ENCODE measurements at places on chromosomes 4 and X.

DNA sequence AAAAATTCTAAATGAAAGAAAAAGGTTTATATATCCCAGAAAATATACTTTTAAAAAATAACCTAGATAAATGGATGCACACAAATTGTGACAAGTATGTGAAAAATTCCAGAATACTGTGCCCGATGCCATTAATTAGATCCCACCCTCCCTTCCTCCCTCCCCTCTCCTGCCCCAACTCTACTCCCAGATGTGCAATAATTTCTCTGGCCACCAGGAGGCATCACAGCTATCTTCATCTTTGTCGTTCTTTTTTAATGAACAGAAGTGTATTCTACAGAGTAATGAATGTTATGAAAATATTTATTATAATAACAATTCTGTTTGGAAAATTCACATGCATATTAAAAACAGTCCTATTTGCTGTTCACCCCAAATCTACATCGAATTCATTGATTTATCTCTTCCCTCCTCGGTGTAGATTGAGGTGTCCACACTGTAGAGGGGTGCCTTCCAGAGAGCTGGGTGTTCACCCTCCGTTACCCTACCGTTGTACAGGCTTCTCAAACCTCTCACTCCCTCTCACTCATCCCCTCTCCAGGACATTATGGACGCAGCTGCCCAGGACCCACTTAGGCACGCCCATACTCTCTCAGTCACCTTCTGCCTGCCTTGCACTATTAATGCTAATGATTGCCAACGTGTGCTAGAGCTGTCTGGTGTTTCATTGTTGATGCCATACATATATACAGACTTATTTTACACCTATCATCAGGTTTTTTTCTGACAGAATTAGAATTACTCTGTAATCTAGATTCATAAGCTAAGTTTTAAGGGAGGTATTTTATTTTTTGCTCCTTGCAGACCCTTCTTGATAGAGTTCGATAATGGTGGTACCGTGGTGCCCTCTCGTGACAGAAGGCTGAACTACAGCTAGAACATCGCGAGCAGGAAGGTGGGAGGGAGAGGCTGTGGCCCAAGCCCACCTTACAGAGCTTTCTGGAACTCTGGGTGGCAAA, 14.1 kb downstream of the RAB40AL start:
- peak; percentile 38 for DNase-seq

DNA sequence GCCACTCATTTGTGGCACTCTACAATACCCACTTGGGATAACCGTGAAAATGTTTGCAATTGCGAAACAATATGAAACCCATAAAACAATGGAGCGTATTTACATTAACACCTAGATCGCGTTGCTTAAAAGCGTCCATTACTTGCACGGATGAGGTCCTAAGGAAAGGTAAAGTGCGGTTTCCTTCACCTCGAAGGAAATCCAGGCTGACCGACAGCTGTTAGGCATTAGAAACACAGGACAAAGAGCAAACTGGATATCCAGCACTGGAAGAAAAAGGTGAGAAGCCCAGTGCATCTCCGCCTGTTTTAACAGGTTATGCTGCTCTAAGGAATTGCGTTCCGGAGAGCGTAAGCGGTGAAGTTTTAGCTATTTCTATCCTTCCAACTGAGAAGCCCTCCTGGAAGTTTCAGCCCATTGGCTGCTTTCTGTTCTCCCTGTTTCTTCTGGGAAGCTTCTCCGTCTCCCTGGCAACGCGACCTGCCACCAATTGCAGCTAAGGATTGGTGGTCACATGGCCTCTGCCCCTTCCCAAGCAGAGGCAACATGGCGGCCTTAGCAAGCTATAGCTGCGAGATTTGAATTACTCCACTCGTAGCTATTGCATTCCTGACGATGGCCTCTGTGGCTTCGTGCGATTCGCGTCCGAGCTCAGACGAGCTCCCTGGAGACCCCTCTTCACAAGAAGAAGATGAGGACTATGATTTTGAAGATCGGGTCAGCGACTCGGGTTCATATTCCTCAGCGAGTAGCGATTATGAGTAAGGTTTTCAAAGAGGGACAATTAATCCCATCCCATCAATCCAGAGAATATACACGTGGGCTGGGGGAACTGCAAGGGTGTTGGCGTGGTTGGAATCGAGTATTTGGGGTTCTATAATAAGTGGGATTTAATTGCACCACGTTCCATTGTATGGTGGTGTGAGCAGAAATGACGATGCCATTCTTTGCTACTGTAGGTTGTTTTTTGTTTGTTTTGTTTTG, at the start of gene INTU:
INTU (plus strand) TSS at position 538 of the 984 bp plus-strand sequence; CDS start at position 616, 78 bp downstream.
- DNase-seq = no peak

GRCh38 chrX:140355429-140355828, 149.4 kb downstream of the SOX3 start:
- no peak for DNase-seq

DNA sequence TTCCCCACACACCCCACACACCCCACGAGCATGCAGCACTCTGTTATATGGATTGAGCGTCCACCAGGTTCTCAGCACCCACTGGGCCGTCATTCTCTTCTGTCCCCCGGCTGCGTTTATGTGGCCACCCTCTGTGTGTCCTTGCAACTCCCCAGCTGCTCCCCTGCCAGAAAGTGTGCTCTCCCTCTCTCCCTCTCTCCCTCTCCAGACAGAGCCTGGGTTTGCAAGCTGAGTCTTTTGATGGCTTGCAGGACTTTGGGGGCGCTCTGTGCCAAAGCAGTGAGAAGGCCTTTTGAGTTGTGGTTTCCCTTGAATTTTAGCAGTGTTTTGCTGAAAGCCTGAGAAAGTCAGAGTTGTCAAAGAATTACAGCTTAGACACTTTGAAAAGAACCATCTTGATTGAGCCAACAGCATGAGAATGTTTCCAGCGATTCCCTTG, 173.5 kb downstream of the DCLK2 start:
- DNase-seq = no peak

DNA sequence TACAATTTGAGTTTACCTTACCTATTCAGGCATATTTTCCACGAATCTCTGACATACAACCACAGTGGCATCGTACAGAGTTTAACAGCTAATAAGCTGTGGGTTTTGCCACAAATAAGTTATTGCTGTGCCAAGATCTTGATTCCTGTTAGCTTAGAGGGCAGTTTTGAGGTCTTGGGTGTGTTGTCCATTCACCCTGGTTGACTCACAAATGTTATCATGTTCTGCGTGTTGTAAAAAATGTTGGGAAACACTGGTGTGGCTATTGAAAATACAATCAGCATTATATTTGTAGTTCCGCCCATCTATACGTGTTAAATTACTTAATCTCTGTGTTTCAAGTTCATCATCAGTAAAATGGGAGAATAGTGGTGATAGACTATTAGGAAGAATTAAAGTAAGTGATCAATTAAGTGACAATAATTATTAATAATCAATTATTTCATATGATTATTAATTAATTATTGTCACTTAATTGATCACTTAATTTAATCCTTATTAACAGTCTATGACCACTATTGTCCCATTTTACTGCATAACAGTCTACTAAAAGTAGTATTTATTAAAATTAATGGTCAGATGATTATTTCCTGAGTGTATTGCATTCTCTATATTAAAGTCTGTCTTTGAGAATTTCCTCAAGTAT, 96.3 kb downstream of the TMA16 start:
- DNase-seq = no peak

DNA sequence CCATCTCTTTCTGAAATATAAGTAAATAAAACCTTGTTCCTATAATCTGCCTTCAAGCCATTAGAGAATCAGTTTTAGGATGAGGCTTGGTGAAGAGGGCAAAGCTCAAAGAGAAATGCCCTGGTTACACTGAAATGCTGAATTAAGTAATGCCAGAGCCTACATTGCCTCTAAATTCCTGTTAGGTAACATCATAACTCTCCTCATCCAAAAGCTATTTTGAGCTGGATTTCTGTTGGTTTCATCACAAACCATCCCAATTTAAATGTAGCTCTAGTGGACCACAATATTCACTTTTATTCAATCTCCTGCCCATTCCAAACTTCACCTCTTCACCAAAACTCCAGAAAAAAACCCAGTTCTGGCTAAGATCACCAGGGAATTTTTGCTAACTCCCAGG, 1319.7 kb upstream of the TENM3 start:
- no peak for DNase-seq

- DNase-seq = peak; percentile 5
These were observed 9.5 kb downstream of the CSTF2 start for GRCh38 chrX:100829730-100830129.

- DNase-seq = no peak
These were observed 40.5 kb downstream of the CASP6 start for GRCh38 chr4:109662771-109663170.

DNA sequence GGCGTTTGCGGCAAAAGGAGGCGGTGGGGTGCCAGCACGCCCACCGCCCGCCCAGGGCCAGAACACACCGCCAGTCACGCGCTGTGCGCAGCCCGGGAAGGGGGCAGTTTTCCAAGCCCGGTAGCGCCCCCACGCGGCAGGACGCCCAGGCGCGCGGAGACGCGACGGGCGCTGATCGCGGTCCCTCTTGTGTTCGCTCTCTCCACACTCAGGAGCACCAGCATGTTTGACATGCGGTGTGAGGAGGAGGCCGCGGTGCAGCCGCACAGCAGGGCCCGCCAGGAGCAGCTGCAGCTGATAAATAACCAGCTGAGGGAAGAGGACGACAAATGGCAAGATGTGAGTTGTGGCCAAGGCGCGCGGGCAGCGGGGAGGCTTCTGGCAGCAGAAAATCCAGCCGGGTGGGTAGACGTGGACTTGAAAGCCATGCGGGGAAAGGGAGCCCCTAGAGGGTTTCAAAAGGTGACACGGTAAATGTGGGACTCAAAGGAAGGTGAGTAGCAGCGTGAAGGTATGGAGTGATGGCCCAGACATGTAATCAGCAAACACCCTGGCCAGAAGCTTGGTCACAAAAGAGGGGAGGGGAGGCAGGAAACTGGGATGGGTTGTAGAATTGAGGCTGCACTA, 104.1 kb downstream of the PHOX2B start:
- peak; percentile 1 for DNase-seq

- DNase-seq = no peak
These were observed 57.0 kb upstream of the MXD4 start for GRCh38 chr4:2318885-2319284.

GRCh38 chr4:37971202-37971601, 11.0 kb downstream of the PTTG2 start:
- DNase-seq = no peak

DNA sequence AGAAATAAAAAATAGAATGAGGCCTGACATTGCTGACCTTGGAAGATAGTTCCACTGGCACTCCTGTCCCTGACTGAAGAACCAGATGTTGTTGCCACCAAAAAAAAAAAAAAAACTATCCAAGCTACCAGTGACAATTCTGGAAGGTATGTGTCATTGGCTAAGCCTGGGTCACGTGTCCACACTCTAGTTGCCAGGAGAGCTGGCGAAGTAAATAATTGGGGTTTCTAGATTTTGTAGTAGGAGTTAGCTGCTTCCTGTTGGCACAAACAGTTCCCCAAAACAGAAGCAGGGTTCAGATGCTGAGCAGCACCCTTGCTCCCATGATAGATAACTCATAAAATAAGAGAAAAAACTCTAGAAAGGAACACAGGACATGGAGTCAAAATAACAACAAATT, 20.5 kb downstream of the MND1 start:
- no peak for DNase-seq

DNA sequence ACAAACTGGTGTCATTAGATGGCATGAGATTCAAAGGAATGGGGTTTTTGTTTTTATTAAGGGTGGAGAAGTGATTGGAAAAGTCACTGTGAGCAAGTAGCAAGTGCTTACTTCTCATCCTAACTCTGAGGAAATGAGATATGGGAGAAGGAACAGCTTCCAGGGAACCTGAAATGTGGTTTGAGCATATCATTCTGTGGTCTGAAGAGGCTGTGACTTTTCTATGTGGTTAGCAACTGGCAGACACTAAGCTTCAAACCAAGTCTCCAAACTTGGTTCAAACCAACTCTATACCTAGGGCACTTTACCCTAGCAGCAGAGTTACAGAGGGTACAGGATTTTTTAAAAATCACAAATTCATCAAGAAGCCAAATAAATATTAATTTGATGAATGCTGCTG, 58.2 kb downstream of the DCLK2 start:
- no peak for DNase-seq

- no peak for DNase-seq
These were observed 4.1 kb upstream of the ARX start for GRCh38 chrX:25019707-25020390.

GRCh38 chr4:52877036-52877435, 14.9 kb downstream of the RASL11B start:
- DNase-seq = no peak

GRCh38 chrX:9493936-9494335, 29.1 kb downstream of the TBL1X start:
- DNase-seq = no peak

DNA sequence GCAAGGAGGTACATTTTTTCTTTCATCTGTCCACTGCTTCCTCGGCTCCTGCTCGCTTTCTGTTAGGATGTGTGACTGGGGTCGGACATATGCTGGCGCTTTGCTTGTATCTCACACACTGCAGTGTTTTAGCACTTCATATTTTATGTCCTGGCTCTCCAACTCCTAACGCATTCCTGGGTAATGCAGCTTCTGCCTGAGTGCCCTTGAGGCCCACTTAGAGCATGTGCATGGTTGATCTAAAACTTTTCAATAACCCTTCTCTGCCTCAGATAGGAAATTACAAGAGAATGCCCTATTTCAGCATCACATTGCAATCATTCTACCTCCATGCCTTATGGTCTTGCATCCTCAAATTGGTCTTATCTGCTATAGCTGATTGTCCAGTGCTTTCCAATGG, 65.3 kb downstream of the NEIL3 start:
- DNase-seq = no peak

- no peak for DNase-seq
These were observed 81.4 kb upstream of the CPEB2 start for GRCh38 chr4:14920759-14921320.

GRCh38 chrX:39196192-39197102, 395.2 kb downstream of the MID1IP1 start:
- DNase-seq = peak; percentile 21

- DNase-seq = no peak
These were observed 78.2 kb upstream of the PDE5A start for GRCh38 chr4:119706804-119707203.

DNA sequence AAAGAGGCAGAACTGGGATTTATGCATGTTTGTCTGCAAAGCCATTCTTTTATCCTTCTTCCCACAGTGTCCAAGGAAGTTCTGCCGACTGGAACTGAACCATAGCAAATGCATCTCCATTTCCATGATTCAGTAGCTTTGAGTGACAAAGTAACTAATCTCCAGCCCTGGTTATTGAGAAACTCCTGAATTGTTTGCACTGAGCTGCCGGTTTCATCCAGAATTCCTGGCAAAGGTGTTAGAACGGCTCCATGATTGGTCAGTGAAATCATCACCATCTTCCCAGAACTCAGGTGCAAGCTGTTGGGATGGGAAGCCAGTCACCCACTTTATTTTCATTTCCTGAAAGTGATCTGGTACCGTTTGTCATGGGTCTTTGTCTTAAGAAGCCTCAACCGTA, 47.0 kb upstream of the SLC34A2 start:
- no peak for DNase-seq

- no peak for DNase-seq
These were observed 297.8 kb downstream of the ANK2 start for GRCh38 chr4:113347245-113347644.

GRCh38 chr4:186240848-186241491, 13.7 kb downstream of the KLKB1 start:
- no peak for DNase-seq

- no peak for DNase-seq
These were observed 95.5 kb downstream of the EIF4E start for GRCh38 chr4:98833384-98833783.
